ENCODE measurements at places on chromosomes 5 and 9.

DNA sequence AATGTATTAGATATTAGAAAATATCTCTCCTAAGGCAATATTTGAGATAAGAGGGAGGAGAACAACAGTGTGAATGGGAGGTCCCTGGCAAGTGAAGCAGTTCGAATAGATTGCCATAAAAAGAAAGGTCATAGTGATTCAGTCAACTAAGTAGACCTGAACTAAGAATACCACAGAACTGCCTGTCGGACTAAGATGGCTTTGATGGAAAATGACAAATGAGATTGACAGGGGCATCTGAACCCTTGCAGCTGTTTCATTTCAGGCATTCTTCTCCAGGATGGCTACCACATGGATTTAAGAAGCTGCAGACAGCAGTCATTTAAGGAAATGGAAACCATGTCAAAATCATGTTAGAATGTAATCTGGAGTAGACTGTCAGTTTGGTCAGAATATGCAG lies 308.4 kb upstream of the MEF2C start:
- DNase-seq, result no peak

DNA sequence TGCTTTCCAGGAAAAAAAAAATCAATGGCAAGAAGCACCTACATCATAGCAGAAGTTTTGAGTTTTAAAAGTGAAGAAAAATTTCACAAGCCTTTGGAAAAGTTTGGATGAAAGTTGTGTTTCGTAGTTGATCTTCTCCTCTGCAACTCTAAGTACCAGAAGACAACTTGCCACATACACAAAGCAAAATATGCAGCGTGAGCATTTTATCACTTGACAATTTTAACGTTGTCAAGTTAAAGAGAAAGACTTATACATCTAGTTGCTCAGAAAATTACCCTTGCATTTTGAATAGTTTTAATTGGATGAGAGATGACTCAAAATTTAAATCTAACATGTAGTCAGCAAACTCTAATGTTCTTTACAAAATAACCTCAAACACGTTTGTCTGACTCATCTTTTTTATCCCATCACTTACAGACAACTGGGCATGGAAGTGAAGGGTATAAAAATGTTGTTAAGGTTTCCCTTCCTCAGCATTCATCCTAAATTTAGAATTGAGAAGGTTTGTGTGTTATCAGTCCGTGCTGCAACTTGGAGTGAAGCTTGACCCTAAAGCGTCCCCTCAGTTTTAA lies 213.4 kb downstream of the MARCHF11 start:
- DNase-seq, result peak; percentile 23

DNA sequence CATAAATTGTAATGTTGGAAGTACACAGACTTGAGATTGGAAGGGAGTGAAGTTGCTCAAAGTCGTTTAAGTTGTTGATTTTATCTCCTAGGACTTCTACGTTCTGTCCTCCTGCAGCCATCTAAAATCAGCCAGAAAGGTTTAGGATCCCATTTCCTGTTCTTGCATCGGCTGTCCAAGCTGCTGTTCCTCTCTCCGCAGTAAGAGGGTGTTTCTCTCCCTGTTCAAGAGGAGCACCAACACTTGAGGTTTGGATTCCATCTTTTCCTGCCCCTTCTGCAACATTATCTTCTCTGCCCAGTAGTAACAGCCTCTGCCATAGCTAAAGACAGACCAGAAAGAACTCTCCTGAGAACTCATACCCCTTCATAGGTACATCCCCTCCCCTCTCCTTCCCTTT lies 373.4 kb downstream of the GADD45G start:
- DNase-seq, result no peak

GRCh38 chr5:28517691-28518090 lies 1479.3 kb upstream of the CDH9 start:
- DNase-seq, result peak; percentile 79

GRCh38 chr9:16135968-16136367 lies 583.1 kb downstream of the CCDC171 start:
- DNase-seq, result no peak

- DNase-seq, result no peak
Measured at GRCh38 chr5:111703662-111704061, 53.3 kb downstream of the NREP start.

DNA sequence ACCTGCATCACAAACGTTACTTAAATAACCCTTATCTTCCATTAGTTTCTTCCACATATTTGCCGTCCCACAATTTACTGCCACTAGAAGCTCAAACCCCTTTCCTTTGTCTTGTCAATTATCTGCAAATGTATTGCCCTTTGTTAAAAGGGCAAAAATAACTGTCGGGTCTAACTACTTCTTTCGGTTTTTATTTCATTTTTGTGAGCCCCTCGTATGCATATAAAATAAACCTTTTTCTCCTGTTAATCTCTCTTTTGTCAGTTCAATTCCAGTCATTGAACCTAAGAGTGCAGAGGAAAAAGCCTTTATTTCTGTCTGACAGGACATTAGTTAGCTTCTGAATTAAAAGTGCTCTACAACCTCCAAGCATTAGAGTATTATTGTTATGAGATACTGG lies 45.5 kb downstream of the TMEM215 start:
- no peak for DNase-seq

All from fibroblast of skin of right biceps (primary cell).